Omental fat pad (tissue), 4 donors: ENCODE measurements at places on chromosomes 16 and 17.

- DNase-seq = no peak
Observed at GRCh38 chr16:84463221-84463620, 41.2 kb downstream of the MEAK7 start.

GRCh38 chr16:72112452-72112792 is 18.8 kb downstream of the DHX38 start:
- DNase-seq = no peak

- DNase-seq = no peak
Observed at GRCh38 chr16:86542756-86543750, 12.0 kb downstream of the MTHFSD start.

DNA sequence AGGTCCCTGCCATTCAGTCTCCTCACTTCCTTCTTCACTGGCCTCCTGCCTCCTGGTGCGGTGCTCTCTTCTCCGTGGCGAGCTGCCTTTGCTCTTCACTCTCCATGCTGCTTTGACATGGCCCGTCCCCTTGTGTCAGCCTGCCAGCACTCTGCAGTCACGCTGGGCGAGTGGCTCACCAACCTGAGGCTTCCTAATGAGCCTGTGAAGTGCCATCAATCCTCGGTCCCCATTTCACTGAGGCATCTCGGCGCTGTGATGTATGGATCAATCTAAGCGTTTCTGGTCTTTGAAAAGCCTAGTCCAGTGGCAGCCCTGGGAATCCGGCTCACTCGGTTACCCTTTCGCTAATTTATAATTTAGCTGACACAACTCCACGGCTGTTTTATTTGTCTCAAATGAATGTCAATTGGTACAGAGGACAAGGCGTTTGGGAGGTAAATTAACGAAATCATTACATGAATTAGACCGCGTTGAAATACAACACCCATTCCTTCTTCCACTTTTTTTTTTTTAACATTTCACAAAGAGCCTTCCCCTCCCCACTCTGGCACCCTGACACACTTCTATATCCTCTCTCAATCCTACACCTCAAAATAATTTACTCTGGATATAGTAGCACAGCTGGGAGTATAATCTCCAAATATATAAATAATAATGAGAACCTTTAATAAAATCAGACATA is 610.7 kb downstream of the TMEM114 start:
- no peak for DNase-seq

- DNase-seq = no peak
Observed at GRCh38 chr17:14201021-14201987, 35.4 kb downstream of the CDRT15 start.

- DNase-seq = no peak
Observed at GRCh38 chr17:20896153-20896649, 146.6 kb downstream of the USP22 start.

GRCh38 chr17:50618941-50619340 is 15.7 kb upstream of the ABCC3 start:
- DNase-seq = no peak

GRCh38 chr17:82632451-82632850 is 15.8 kb downstream of the WDR45B start:
- DNase-seq = no peak

- no peak for DNase-seq
Observed at GRCh38 chr16:715477-716199, 720 bp downstream of the METRN start.

DNA sequence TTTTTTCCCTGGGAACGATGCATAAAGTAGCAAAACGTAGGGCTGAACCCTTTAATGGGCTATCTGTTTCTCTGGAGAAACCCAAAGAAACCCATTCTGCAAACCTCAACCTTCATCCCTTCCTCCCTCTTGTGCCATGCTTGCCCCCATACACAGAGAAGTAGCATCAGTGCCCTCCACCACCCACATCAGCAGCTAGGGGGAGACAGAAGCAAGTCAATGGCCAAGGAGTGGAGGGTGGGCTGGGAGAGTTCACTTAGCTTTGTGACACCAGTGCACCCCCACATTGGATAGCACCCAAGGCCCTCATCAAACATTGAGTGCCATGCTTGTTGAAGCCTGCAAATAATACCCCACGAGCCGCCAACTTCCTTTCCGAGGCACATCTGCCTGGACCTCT is 282.4 kb downstream of the ABCC12 start:
- no peak for DNase-seq

GRCh38 chr16:89187032-89187769 is 13.1 kb downstream of the SLC22A31 start:
- no peak for DNase-seq

GRCh38 chr17:3921502-3922319 is 5.4 kb upstream of the P2RX1 start:
- no peak for DNase-seq

GRCh38 chr17:60170835-60171752 is 21.3 kb downstream of the CA4 start:
- DNase-seq = no peak

DNA sequence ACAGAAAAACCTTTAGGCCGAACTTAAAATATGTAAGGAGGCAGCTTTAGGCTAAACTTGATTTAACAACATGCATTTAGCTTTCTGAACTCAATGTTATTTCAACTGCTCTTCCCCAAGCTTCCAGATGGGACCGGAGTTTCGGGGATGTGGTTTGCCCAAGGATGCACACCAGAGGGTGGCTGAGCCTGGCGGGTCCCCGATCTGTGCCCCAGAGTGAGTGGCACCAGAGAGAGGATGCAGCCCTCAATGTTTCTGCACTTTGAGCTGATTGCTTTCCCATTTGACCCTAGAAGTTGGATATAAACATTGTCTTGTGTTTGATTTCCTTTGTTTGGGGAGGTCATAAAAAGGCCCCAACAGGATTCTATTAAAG is 348.0 kb upstream of the TNRC6C start:
- DNase-seq = no peak

- DNase-seq = no peak
Observed at GRCh38 chr17:61248399-61248798, 151.2 kb upstream of the TBX2 start.

- DNase-seq = no peak
Observed at GRCh38 chr16:10578474-10579316, 1.7 kb downstream of the EMP2 start.

DNA sequence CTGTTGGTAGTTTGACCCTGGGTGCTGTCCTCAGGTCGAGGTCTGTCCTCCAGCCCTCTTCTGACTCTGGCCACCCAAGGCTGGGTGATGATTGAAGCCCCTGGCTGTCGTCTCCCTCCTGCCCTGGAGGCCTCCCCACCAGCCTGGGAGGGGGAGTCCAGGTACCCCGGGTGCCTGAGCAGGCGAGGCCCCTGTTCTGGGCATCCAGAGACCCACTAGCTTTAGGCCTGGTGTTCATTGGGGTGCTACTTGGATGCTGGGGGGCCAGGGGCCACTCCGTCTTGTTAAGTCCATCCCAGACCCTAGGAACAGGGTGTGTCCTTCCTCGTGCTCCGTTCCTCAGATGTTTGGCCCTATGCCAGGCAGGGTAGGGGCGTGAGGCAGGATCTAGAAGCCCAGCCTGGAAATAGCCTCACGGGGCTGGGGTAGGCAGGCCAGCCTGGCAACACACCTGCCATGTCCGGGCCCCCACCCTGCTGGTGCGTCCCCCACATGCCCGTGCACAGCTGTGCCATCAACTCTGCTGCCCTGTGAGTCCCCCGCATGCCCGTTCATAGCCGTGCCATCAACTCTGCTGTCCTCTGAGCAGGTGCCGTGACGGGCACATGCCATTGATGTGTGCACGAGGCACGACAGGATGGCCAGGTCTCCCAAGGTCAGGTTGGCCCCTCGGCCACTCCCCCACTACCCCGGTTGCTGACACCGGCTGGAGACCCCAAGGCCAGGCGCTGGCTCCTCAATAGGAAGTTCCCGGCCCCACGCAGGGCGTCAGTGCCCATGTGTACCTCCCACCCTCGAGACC is 36.9 kb downstream of the GINS2 start:
- DNase-seq = no peak

GRCh38 chr17:33932996-33933395 is 322.1 kb upstream of the CCL2 start:
- DNase-seq = no peak

DNA sequence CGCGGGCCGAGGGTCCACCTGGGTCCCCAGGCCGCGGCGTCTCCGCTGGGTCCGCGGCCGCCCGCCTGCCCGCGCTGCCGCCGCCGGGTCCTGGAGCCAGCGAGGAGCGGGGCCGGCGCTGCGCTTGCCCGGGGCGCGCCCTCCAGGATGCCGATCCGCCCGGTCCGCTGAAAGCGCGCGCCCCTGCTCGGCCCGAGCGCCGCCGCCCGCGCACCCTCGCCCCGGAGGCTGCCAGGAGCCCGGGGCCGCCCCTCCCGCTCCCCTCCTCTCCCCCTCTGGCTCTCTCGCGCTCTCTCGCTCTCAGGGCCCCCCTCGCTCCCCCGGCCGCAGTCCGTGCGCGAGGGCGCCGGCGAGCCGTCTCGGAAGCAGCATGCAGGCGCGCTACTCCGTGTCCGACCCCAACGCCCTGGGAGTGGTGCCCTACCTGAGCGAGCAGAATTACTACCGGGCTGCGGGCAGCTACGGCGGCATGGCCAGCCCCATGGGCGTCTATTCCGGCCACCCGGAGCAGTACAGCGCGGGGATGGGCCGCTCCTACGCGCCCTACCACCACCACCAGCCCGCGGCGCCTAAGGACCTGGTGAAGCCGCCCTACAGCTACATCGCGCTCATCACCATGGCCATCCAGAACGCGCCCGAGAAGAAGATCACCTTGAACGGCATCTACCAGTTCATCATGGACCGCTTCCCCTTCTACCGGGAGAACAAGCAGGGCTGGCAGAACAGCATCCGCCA is 504 bp downstream of the FOXC2 start:
- DNase-seq = no peak

DNA sequence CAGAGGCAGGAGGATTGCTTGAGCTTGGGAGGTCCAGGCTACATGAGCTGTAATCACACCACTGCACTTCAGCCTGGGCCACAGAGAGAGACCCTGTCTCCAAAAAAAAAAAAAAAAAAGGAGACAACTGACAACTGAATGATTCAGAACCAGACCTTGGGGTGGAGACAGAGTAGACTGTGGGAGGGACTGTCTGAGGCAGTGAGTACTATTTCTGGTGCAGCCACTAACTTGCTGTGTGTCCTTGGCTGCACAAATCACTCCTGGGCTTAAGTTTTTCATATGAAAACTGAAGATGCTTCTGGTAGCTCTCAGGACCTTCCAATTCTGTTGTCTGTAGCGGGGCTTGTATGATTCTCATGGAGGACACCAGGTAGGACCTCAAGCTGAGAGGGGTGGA is 5.8 kb downstream of the ASB16 start:
- DNase-seq = no peak

DNA sequence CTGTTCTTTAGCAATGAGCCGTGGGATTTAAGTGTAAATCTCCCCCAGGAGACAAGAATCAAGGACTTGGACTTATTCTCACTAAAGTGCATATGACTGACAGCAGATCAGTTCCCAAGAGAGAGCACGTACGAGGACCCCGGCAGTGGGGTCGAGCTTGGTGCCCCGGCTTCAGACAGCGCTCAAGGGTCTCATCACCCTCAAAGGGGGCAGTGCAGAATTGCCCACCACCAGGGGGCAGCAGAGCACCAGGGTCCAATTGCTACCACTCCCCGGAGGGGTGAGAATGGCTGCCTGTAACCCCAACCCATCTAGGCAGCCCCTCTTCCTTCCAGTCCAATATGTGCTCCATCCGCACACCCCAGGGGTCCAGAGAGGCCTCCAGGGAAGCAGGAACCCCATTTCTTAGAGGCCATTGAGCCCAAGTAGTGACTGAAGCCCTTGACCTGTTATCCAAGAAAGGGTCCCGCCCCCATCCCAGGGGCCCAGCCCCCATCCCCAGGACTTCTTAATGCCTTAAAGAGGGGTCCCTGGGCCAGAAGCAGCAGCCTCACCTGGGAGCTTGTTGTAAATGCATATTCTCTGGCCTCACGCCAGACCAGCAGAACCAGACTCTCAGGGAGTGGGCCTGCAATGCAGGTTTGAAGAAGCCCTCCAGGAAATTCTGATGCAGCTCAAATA is 86.1 kb downstream of the ZDHHC7 start:
- peak; percentile 80 for DNase-seq

DNA sequence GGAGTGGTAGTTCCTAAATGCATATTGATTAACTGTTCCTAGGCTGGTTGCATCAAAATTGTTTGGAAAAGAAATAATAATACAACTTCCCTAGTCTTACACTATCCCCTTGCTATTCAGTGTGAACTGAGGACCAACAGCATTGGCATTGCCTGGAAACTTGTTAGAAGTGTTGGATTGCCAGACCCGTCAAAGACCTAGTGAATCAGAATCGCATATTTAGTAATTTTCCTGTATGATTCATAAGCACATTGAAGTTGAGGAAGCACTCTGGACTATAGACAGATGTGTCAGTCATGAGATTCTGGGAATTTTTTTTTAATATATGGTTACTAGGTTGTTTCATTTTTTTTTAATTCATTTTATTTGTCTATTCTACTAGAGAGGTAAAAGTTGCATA is 34.7 kb upstream of the KCNJ16 start:
- DNase-seq = no peak

DNA sequence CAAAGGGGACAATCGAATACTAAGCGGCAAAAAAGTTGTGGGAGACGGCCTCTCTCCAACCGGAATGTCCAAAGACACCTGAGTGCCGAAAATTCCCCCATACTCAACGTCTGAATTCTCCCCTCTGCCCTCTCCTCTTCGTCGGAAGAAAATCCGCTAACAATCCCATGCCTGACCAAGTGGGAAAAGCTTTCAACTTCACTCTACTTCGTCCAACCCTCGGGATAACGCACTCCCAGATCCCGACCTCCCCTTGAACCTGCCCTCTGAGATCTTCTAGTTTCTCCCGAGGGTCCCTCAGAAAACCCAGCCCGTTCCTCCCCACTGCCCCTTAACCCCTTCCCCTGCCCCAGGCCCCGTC is 961 bp downstream of the AMFR start:
- no peak for DNase-seq

DNA sequence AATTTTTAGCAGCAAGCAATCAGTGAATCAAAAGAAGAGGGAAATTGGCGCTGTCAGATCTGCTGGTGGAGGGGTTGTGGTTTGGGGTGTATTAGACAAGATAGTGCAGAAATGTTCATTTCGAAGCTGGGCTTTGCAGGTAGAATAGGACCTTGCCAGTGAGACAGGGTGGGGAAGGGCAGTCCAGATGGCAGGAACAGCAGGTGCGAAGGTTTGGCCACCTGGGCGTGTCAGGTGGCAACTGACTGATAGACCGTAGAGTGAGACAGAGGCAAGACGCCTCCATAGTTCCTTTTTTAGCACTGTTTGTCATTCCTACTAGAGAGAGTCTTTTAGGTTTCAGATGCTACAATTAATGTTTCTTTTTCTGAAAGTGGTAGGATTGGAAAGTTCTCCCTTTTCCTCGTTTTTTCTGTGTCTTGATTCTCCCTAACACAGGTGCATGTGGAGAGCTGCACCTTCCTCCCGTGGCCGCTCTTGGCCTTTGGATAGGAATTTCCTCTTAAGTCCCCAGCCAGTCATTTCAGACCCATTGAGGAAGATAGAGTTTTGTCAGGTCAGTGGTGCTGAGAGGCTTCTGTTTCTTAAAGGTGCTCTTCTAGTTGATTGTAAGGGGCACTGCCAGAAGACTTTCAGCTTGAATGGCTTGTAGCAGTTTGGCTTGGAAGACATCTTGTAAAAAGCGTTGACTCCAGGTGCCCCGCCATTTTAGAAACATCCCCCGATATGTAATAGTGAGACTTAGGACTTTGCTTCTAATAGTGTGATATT is 315.6 kb downstream of the SNX29 start:
- no peak for DNase-seq

GRCh38 chr17:73232587-73233373 is 28.9 kb downstream of the CPSF4L start:
- DNase-seq = no peak
